ENCODE measurements at places on chromosomes 11 and 22. TPM values are rescaled to one million over a fixed set of nuclear protein-coding genes. Genes with fewer than 3 reads are reported as not detected.

The NXPE4 gene
- total RNA-seq = not detected

The ST14 gene
- 0.16 TPM for total RNA-seq

The PRRG4 gene
- 0.05 TPM for total RNA-seq

The ASCL2 gene
- total RNA-seq = not detected

The MS4A13 gene
- not detected for total RNA-seq

The SLC17A6 gene
- not detected for total RNA-seq

The C11orf86 gene
- not detected for total RNA-seq

The OR8G5 gene
- total RNA-seq = not detected

The UPK2 gene
- not detected for total RNA-seq

The ARHGAP20 gene
- 0.06 TPM for total RNA-seq

The MMP7 gene
- total RNA-seq = not detected

The SYT13 gene
- not detected for total RNA-seq

The LRRC56 gene
- total RNA-seq = 3.2 TPM

The CALCB gene
- not detected for total RNA-seq

The SLC22A9 gene
- total RNA-seq = not detected

The TMEM191B gene
- total RNA-seq = 1.8 TPM

The NOX4 gene
- not detected for total RNA-seq

The PKNOX2 gene
- total RNA-seq = not detected

The MS4A6A gene
- not detected for total RNA-seq

The NNMT gene
- total RNA-seq = not detected

The CNIH2 gene
- 5.7 TPM for total RNA-seq

The LRRN4CL gene
- not detected for total RNA-seq

The ELFN2 gene
- not detected for total RNA-seq

The RAB36 gene
- total RNA-seq = 0.52 TPM

The KRTAP5-8 gene
- 0.28 TPM for total RNA-seq

The TPBGL gene
- 0.31 TPM for total RNA-seq

The APBB1 gene
- total RNA-seq = 130 TPM

The MMP1 gene
- total RNA-seq = not detected

The CARNS1 gene
- 11.2 TPM for total RNA-seq

The KRTAP5-6 gene
- not detected for total RNA-seq

The UCP3 gene
- 1.7 TPM for total RNA-seq

The PRAME gene
- not detected for total RNA-seq

The ZNF280B gene
- total RNA-seq = 1.6 TPM

The RIBC2 gene
- total RNA-seq = 0.67 TPM

The TRIM48 gene
- total RNA-seq = not detected

The FOLR3 gene
- not detected for total RNA-seq

The MYBPC3 gene
- not detected for total RNA-seq

The REXO2 gene
- 19.9 TPM for total RNA-seq

The ADAMTS8 gene
- not detected for total RNA-seq

The INTS4 gene
- total RNA-seq = 49.0 TPM

The C11orf42 gene
- total RNA-seq = not detected

The SESN3 gene
- total RNA-seq = 30.9 TPM

The CATSPER1 gene
- total RNA-seq = not detected

The NCAM1 gene
- 0.47 TPM for total RNA-seq

The LMO2 gene
- not detected for total RNA-seq
